ENCODE measurements at places on chromosomes 16 and 17.

DNA sequence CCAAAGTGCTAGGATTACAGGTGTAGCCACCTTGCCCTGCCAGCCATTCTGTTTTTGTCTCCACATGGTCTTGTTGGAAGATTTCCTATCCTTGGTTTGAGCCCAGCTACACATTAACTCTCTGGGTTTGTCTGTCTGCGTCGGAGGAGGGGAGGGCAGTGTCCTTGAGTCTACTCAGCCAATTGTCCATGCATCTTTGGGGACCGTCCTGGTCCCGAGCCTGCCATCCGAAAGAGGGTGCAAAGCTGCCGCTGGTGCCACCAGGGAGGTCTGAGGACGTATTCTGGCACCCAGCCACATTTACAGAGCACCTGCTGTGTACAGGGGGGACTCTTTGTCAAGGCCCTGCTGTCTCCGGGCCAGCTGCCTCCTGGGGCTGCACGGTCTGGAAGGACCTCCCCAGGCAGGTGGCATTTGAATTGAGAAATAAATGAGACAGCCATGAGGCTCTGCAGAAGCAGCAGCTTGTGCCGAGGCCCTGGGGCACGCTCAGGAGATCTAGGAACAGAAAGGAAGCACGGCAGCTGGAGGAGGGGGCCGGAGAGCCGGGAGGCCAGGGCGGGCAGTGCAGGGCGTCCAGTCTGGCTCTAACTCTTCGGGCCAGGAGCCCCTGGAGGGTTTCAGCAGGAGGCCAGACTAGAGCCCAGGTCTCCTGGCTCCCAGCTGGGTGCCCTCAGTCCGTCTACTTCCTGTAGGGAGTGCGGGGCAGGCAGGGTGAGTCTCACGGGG is 1.5 kb downstream of the CYBA start:
- no peak for DNase-seq

- no peak for DNase-seq
Measured at GRCh38 chr16:49355933-49356665, 17.5 kb upstream of the C16orf78 start.

- DNase-seq: no peak
Measured at GRCh38 chr16:51696376-51696775, 545.3 kb upstream of the SALL1 start.

DNA sequence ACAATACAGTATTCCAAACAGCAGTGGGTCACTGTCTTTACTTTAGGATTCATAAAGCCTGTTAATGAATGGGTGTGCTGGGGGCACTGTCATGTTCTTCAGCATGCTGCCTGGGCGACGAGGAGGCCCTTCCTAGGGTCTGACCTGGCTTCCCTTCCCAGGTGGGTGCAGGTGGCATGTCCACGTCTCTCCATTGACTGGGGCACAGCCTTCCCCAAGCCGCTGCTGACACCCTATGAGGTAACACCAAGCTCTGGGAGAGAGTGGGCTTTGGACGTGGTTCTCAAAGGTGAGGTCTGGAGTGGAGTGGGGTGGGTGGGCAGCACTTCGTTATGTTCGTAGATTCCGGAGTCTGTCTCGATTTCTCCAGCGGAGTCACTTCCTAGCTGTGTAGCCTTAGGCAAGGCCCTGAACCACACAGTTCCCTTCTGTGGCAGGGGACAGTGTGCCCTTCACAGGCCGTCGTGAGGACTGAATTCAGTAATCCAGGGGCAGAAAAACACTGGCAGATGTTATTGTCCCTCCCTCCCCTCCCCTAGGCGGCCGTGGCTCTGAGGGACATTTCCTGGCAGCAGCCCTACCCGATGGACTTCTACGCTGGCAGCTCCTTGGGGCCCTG is 771 bp upstream of the OVCA2 start:
- DNase-seq: no peak

DNA sequence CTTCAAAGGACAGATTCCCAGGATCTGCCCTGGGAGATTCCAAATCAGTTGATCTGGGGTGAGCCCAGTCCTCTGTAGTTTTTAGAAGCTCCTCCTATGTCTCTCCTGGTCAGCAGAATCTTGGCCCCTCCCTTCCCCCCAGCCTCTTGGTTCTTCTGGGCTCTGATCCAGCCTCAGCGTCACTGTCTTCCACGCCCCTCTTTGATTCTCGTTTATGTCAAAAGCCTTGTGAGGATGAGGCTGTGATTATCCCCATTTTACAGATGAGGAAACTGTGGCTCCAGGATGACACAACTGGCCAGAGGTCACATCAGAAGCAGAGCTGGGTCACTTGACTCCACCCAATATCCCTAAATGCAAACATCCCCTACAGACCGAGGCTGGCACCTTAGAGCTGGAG is 840 bp upstream of the CDH5 start:
- no peak for DNase-seq

GRCh38 chr16:28930652-28931051 is 1.1 kb upstream of the CD19 start:
- no peak for DNase-seq

DNA sequence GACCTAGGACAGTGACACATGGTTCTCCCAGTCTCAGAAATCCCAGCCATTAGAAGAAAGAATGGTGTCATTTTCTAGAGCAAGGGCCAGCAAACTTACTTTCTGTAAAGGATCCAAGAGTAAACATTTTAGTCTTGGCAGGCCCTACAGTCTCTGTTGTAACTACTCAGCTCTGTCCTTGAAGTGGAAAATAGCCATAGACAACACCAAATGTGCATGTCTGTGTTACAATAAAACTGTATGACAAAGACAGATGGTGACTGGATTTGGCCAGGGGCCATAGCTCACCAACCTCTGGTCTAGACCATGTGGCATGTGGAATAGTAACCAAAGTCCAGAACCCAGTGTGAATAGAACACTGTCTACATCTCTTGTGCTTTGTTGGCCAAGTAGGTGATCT is 286.5 kb downstream of the HS3ST4 start:
- DNase-seq: no peak

GRCh38 chr17:78255953-78256706 is 24.7 kb downstream of the TMEM235 start:
- no peak for DNase-seq

Data from thymus (tissue), 14 donors.